Ovary (tissue), 10 donors: ENCODE measurements at places on chromosomes 3 and 15.

GRCh38 chr3:31469385-31469784 is 63.3 kb upstream of the STT3B start:
- DNase-seq, result no peak

- peak; percentile 61 for DNase-seq
Observed at GRCh38 chr3:72957297-72957696, 39.3 kb upstream of the PPP4R2 start.

DNA sequence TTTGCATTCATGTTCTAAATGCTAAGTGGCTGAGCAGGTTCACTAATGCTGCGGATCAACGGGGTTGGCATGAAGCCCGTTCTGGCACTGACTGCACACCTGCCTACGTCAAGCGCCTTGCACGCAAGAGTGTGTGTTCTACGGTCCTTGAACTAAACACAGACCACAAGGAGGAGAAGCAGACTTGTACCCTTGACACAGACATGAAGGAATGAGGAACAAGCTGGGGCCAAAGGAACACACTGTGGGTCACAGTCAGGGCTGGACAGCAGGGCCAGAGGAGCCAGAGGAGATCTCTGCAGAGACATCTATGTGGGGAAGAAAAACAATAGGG is 48.0 kb upstream of the LDHAL6B start:
- no peak for DNase-seq

DNA sequence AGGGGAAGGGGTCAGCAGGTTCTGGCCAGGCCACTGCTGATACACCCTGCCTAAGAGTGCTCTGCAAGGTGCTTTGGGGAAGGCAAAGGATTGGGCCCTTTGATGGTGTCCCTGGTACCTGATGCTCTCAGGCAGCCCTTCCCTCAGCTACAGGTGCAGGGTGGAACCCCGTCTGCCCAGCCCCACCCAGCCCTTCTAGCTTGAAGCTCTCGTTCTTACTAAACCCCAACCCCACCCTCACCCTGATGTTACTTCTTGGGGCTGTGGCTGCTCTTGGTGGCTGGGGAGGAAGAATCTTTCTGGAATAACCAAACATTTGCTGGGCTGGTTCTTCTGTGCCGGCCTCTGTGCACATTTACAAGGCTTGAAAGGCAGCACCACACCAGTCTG is 6.4 kb downstream of the GNAI2 start:
- no peak for DNase-seq

DNA sequence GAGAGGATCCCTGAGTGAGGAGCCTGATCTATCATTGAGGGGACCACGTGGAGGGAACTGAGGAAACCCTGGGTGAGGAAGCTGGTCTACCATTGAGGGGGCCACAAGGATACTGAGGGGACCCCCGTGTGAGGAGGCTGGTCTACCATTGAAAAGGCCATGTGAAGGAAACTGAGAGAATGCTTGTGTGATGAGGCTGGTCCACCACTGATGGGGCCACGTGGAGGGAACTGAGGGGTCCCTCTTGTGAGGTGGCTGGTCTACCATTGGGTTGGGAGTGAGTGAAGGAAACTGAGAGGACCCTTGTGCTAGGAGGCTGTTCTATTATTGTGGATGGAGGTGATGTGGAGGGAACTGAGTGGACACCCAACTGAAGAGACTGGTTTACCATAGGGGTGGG is 161.3 kb downstream of the FBLN2 start:
- no peak for DNase-seq
